T-helper 17 cell (primary cell): ENCODE measurements at places on chromosomes 4 and X. TPM values are rescaled to one million over a fixed set of nuclear protein-coding genes. Genes with fewer than 3 reads are reported as not detected.

DNA sequence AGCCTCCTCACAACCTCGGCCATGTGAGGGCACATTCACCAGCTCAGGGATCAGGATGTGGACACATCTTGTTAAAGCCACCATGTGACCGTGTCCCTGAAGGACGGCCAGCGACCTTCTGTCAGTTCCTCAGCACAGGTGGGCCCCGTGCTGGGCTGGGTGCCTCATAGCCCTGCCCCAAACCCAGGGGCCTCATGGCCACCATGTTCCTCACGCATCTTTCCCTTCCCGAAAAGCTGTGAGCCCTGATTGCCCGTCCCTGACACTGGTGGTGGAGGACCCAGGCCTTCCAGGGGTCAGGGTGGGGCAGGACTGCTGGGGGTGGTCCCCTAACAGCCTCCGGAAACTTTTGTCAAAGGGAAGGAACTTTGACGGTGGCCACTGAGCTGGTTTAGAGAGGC lies 60.1 kb upstream of the ADRA2C start:
- H3K36me3 ChIP-seq: no peaks in the 10 kb centered on the region
- H3K4me3 ChIP-seq: no peak overlapping the region
- H3K27ac ChIP-seq: no peak overlapping the region
- no peak for DNase-seq
- peaks cover 3% of the 10 kb centered on the region for H3K4me1 ChIP-seq

The SASH3 gene
- 116 TPM for total RNA-seq

The SLC34A2 gene
- total RNA-seq: not detected

The SLC9A7 gene
- 2.8 TPM for total RNA-seq

The EPGN gene
- not detected for total RNA-seq

The FGF5 gene
- total RNA-seq: 0.05 TPM

The SERPINA7 gene
- total RNA-seq: not detected

- no peaks in the 10 kb centered on the region for H3K27me3 ChIP-seq
- no peaks in the 10 kb centered on the region for H3K4me1 ChIP-seq
- no peak overlapping the region for H3K4me3 ChIP-seq
Measured at GRCh38 chr4:135277068-135277979, 1075.7 kb upstream of the PABPC4L start.

The CHRNA9 gene
- not detected for total RNA-seq

The CCKAR gene
- total RNA-seq: not detected

The MAGEB10 gene
- not detected for total RNA-seq

The CFAP47 gene
- total RNA-seq: not detected

DNA sequence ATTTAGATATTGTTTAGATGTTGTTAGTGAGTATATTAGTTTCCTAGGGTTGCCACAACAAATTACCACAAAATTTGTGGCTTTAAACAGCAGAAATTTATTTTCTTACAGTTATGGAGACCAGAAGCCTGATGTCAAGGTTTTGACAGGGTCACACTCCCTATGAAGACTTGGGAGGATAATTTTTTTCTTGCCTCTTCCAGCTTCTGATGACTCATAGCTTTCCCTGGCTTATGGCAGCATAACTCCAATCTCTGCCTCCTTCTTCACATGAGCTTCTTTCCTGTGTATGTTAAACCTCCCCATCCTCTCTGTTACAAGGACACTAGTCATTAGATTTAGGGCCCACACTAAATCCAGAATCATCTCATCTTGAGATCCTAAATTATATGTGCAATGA lies 20.9 kb upstream of the RAB40A start:
- no peaks in the 10 kb centered on the region for H3K4me1 ChIP-seq
- no peaks in the 10 kb centered on the region for H3K27me3 ChIP-seq
- no peak overlapping the region for H3K27ac ChIP-seq
- no peaks in the 10 kb centered on the region for H3K36me3 ChIP-seq
- H3K4me3 ChIP-seq: no peak overlapping the region
- no peak for DNase-seq

- no peaks in the 10 kb centered on the region for H3K36me3 ChIP-seq
- no peaks in the 10 kb centered on the region for H3K27me3 ChIP-seq
- no peaks in the 10 kb centered on the region for H3K4me1 ChIP-seq
- H3K27ac ChIP-seq: no peak overlapping the region
- no peak overlapping the region for H3K4me3 ChIP-seq
Measured at GRCh38 chr4:125526420-125526819, 211.7 kb downstream of the FAT4 start.

DNA sequence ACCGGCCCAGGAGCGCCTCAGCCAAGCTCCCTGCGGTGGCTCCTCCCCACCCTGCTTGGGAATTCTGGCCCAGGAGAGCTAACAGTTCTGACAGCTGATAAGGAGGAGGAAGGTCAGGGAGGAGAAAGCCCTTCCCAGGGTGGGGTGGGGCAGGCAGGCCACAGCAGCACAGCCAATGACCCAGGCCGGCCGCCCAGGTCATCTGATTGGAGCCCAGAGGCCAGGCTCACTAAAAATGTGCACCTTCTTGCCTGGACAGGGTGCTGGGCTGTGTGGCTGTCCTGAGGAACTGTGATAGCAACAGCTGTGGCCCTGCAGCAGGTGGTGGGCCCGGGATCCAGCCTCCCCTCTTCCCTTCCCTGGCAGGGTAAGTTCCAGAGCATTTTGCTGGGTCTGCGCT lies 17.2 kb upstream of the SH3TC1 start:
- peaks cover 4% of the 10 kb centered on the region for H3K27me3 ChIP-seq
- peaks cover 2% of the 10 kb centered on the region for H3K4me1 ChIP-seq
- no peak for DNase-seq
- H3K36me3 ChIP-seq: no peaks in the 10 kb centered on the region
- H3K4me3 ChIP-seq: no peak overlapping the region

The RNF150 gene
- total RNA-seq: not detected

The MMRN1 gene
- total RNA-seq: 0.70 TPM
